ENCODE measurements at places on chromosomes 16 and 17. TPM values are rescaled to one million over a fixed set of nuclear protein-coding genes. Genes with fewer than 3 reads are reported as not detected.

DNA sequence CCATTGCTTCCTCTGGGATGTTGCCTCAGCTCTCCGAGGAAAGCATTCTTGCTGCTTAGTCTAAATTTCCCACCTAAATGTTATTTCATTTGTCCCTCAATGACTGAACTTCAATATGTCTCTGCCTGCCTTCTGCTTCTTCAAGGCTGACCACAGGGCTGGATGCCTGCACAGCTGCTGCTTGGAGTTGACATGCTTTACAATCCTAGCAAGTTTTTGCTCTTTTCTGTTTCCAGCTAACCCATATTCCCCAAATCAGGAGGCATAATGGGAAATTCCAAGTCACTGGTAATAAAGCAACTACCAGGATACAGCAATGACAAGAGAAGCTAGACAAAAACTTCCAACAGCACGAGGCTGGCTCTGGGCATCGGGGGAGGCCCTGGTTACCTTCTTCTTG, 48.9 kb downstream of the GTF3C1 start:
- DNase-seq, result no peak

DNA sequence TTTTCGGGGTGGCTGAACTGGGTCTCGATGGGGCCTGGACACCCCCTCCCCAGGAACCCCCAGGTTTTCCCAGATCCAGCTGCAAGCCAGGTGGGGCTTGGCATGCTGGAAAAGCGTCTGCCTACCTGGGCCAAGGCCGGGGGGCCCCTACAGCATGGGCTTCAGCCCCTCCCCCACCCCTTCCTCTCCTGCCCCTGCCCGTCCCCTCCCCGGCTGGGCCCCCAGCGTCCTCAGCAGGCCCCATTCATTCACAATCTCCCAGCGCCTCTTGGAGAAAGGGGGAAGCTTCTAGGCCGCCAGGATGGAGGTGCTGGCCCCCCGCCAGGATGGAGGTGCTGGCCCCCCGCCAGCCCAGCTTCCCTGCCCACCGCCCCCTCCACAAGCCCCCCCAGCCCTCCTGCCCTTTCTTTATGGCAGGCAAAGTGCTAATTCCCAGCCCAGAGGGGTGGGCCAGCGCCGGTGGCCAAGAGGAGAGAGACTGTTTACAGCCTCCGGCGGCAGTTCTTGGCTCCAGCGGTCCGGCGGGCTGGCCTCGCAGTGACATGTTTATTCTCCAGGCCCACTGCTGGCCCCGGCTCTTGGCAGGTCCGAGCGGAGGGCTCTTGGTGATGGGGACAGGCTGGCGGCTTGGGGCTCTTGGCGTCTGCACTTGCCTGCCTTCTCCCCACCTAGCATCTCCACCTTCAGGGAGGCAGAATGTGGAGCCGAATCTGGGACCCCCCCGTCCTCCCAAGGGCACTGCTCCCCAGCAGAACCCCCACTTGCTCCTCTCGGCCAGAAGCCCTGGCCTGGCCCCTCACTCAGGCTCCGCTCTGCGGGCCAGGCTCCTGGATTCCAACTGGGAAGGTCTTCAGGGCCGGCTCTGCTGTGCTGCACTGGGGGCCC, 94.4 kb upstream of the CIBAR2 start:
- peak; percentile 74 for DNase-seq

DNA sequence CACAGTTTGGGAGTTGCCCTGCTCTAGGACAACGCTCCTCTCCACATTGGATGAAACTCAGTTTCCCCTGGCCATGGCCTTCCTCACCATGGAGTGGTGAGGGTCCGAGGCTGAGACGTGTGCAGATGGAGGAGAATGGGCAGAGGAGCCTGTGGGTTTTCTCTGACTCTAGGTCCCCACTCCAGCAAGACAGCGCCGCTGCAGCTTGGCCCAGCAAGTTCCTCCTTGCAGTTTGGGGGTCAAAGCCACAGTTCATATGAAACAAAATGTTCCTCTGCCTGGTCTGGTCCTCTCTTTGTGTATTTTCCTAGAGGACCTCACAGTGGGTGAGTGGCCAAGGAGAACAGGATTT, 2.3 kb downstream of the C16orf54 start:
- no peak for DNase-seq

DNA sequence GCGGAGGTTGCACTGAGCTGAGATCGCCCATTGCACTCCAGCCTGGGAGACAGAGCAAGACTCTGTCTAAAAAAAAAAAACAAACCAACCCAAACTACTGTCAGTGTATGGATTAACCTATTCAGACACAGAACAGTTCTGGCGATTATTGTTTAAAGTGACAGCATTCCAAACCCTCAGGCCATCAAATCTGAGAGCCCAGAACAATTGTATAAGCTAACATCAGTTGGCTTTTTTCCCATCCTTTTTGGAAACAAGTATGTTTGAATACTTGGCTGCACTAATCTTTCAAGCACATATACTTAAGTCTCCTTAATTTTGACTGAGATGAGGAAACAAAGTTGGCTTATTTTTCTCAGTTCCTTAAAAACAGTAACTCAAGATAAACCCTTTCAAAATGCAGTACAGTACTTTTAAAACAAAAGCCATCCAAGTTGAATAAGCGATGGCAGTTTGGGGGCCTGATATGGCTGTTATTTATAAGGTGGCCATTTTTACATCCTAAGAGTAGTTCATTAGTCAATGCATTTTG, 1.4 kb downstream of the ZSWIM7 start:
- no peak for DNase-seq

DNA sequence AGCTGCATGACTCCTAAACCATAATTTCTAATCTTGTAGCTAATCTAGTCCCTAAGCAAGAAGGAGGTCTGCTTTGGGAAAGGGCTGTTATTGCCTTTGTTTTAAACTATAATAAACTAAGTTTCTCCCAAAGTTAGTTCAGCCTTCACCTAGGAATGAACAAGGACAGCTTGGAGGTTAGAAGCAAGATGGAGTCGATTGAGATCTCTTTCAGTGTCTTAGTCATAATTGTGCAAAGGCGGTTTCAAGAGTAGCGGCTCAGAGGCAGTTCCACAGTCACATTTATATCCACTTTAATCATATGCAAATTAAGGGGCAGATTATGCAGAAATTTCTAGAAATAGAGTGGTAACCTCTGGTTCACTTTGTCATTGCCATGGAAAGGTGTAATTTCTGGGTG, 17.4 kb downstream of the DRC7 start:
- DNase-seq, result no peak

DNA sequence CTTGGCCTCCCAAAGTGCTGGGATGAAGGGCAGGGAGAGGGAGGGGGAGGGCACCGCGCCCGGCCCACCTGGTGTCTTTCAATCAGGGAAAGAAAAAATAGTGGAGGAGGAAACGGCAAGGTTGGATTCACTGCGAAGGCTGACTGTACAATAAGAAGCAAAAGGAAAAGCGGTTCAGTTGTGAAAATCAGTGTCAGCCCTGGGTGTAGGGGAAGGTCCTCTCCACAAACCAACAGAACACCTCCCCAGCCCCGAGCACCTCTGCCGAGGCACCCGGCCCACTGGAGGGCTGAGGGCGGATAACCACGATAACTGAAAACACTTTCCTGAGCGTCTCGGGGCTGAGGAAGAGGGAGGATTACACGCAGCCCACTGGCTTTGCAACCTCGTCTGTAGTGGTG, 1.4 kb upstream of the SPG7 start:
- no peak for DNase-seq

- no peak for DNase-seq
Measured at GRCh38 chr16:54317101-54317611, 30.6 kb upstream of the IRX3 start.

- DNase-seq, result no peak
Measured at GRCh38 chr17:33551075-33551474, 258.0 kb upstream of the ASIC2 start.

DNA sequence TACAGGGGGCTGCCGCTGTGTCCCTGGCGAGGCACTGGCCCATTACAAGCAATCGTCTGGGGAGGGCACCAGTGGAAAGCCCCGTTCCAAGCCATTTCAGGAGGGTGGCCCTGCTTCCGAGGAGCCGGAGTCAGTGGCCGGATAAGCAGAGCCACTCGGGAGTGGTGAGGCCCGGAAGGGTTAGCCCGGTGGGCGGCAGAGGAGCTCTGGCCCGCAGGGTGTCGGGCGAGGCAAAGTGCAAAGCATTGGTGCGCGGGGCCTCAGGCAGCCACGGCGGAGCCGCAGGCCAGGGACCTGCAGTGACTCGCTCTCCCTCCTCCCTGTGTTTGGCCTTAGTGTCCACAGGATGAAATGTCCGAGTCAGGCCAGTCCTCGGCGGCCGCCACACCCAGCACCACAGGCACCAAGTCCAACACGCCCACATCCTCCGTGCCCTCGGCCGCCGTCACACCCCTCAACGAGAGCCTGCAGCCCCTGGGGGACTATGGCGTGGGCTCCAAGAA, 24.6 kb downstream of the NME3 start:
- DNase-seq, result no peak

PDF gene
- 18.7 TPM for total RNA-seq

All from fibroblast of villous mesenchyme (primary cell).